Breast epithelium (tissue), 4 donors: ENCODE measurements at places on chromosomes 2 and 18. TPM values are rescaled to one million over a fixed set of nuclear protein-coding genes. Genes with fewer than 3 reads are reported as not detected.

The FSIP2 gene
- total RNA-seq: 1.6 TPM

The DNAH6 gene
- 2.3 TPM for total RNA-seq

The CYP27A1 gene
- 65.0 TPM for total RNA-seq

The HAUS1 gene
- total RNA-seq: 52.6 TPM

GRCh38 chr2:7881466-7881865, 800.4 kb upstream of the ID2 start:
- no peak overlapping the region for H3K4me3 ChIP-seq
- no peaks in the 10 kb centered on the region for H3K27me3 ChIP-seq
- no peaks in the 10 kb centered on the region for H3K4me1 ChIP-seq
- DNase-seq: no peak
- H3K36me3 ChIP-seq: no peaks in the 10 kb centered on the region

- H3K27me3 ChIP-seq: no peaks in the 10 kb centered on the region
- H3K4me3 ChIP-seq: no peak overlapping the region
- no peaks in the 10 kb centered on the region for H3K4me1 ChIP-seq
- H3K36me3 ChIP-seq: no peaks in the 10 kb centered on the region
- no peak for DNase-seq
Measured at GRCh38 chr2:88667219-88667618, 24.3 kb upstream of the RPIA start.

- no peaks in the 10 kb centered on the region for H3K4me1 ChIP-seq
- no peak overlapping the region for H3K4me3 ChIP-seq
- H3K36me3 ChIP-seq: no peaks in the 10 kb centered on the region
- no peaks in the 10 kb centered on the region for H3K27me3 ChIP-seq
Measured at GRCh38 chr2:136206613-136207012, 88.7 kb upstream of the CXCR4 start.
